ENCODE measurements at places on chromosomes 1 and 21.

DNA sequence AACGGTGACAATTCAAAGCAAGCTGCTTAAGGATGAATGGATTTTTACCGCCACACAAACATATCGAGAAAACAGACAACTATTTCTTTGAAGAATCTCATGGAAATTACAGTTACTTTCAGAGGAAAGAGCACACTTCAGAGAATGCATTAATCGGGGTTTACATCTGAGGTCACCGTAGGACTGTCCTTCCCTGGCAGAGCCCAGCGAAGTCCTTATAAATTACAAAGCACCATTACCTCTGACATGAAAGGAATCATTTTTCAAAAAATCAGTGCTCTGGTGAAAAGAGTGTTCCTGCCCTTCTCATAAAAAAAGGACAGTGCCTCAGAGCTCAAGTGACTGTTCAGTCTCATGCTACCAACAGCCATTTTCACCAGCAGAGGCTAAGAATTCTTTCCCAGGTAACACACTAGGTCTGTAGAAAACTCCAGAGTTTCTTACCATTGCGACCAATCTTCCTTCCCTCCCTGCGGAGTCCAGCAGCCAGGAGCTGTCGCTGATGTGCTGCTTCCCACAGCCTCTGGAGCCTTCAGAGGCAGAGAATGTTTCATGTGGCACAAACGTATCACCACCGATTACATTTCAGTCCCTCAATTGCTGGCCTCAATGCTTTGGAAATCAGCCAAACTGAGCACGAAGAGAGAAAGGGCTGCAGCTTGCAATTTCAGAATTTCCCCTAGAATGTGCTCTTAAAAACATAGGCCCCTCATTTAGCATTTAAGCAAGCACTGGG lies 75.4 kb downstream of the PLD5 start:
- DNase-seq = no peak

- peak; percentile 95 for DNase-seq
Observed at GRCh38 chr1:155001675-155002463, 733 bp upstream of the ZBTB7B start.

- no peak for DNase-seq
Observed at GRCh38 chr1:88224906-88225305, 459.2 kb upstream of the PKN2 start.

- no peak for DNase-seq
Observed at GRCh38 chr1:225700889-225701465, 48.1 kb upstream of the ENAH start.

- no peak for DNase-seq
Observed at GRCh38 chr1:167904652-167905130, 9.2 kb downstream of the ADCY10 start.

GRCh38 chr1:241181471-241181870 lies 175.5 kb downstream of the RGS7 start:
- no peak for DNase-seq

GRCh38 chr1:240652961-240653409 lies 41.0 kb upstream of the GREM2 start:
- DNase-seq = no peak

GRCh38 chr1:191695865-191696264 lies 462.4 kb upstream of the RGS18 start:
- DNase-seq = no peak

DNA sequence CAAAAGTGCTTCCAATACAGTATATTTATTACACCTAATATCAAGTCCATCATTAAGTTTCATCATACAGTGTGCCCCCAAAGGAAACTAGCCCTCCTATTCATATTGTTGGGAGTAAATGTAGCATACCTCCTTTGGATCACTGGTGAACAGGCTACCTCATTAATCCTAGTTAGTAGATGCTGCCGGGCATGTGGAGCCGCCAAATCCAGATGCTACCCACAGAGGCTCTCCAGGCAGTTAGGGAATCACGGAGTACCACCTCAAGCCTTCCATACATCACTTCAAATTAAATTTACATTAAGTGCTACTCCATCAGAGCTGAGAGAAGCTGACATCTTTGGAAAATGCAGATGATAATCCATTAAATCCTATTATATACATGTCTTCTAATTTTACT lies 121.7 kb upstream of the FOXD3 start:
- no peak for DNase-seq

- no peak for DNase-seq
Observed at GRCh38 chr1:117709249-117709691, 103.4 kb downstream of the TENT5C start.

DNA sequence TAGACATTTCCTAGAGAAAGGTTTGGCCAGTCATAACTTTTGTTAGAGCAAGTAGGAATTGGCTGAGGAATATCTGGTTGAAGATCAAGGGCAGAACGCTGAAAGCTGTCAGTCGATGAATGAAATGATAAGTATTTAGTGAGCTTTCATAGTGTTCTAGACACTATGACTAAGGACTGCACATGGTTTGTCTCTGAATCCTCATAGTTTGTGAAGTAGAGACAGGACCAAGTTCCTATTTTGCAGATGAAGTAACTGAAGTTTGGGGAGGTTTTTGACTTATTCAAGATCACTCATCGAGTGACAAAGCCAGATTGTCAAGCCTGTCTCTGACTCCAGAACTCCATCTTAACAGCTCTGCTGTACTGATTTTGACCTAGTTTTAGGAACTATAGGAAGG lies 4.7 kb downstream of the ELOA start:
- DNase-seq = no peak

- DNase-seq = peak; percentile 99
Observed at GRCh38 chr1:40143891-40144575, 17.2 kb upstream of the RLF start.

GRCh38 chr1:85952460-85952859 lies 204.1 kb downstream of the COL24A1 start:
- DNase-seq = peak; percentile 4

- no peak for DNase-seq
Observed at GRCh38 chr1:227218870-227219573, 99.3 kb downstream of the CDC42BPA start.

DNA sequence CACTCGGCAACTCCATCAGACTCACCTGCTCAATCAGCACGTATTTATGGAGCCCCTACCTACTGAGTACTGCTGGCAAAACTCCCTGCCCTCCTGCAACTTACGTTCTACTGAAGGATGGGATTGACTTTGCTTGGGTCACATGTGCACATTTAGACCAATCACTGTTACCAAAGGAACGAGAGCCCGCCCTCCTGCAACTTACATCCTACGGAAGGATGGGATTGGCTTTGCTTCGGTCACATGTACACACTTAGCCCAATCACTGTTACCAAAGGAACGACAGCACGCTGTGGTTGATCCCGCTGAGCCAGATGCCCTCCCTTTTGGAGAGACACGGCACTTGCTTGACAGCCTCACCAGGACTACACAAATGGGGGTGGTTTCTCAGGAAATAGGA lies 46.0 kb downstream of the UBIAD1 start:
- DNase-seq = no peak

- no peak for DNase-seq
Observed at GRCh38 chr1:153742411-153743142, 14.7 kb downstream of the INTS3 start.

GRCh38 chr1:55916481-55916880 lies 662.9 kb downstream of the PLPP3 start:
- DNase-seq = no peak

GRCh38 chr1:25688390-25689119 lies 72.0 kb downstream of the MAN1C1 start:
- no peak for DNase-seq

DNA sequence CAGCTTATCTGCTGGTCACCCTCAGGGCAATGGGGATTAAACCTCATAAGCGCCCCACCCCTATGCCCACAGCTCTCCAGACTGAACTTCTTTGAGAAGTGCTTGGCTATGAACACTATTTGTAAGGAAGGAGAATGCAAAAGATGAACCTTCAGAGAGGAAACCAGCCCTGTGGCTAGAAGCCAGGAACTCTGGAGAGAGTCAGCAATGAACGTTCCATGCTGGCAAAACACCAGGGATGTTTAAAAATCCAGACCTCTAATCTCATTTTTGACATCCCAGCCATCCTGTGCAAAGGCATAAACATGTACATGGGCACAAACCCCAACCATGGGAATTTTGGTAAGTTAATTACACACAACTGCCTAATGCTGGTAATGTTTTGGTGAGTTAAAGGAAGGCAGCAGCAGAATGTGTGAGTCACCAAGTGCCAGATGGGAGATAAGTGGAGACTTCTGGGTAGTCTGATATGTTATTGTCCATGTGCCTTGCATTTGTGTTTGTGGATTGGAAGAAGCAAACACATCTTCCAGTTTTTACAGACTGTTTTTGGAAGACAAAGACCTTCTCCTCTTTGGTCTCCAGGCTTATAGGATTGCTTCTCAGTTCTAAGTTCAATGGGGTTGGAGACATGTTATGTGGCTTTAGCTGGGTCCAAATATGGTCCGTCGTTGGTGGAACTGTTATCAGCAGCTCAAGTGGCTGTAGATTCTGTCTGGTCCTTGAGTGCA lies 174.1 kb upstream of the ETV3 start:
- no peak for DNase-seq

GRCh38 chr1:61450454-61450853 lies 274.5 kb downstream of the TM2D1 start:
- no peak for DNase-seq

GRCh38 chr1:176466514-176466913 lies 3.5 kb downstream of the PAPPA2 start:
- no peak for DNase-seq

DNA sequence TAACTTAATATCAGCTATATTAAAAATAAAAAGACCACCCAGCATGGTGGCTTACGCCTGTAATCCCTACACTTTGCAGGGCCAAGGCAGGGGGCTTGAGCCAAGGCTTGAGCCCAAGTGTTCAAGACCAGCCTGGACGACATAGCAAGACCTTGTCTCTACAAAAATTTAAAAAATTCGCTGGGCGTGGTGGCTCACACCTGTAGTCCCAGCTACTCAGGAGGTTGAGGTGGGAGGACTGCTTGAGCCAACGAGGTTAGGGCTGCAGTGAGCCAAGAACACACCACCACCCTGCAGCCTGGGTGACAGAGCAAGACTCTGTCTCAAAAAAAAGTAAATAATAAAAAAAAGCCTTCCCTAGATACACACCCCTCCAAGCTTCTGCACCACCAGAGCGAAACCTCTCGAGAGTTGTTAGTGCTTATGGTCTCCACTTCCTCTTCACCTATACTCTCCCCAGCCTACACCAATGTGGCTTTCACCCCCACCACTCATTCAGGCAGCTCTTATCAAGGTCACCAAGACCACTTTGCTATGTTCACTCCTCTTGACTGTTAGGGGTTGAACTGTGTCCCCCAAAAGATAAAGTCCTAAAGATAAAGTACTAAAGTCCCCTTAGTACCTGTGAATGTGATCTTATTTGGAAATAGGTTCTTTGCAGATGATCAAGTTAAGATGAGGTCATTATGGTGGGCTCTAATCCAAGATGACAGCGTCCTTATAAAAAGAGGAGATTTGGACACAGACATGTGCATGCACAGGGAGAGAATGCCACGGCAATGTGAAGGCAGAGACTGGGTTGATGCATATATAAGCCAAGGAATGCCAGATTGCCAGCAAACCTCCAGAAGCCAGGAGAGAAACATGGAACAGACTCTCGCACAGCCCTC lies 6.8 kb upstream of the PPP1R15B start:
- DNase-seq = no peak

GRCh38 chr1:172616195-172616594 lies 42.7 kb upstream of the FASLG start:
- no peak for DNase-seq

GRCh38 chr1:46675549-46676314 lies 4.1 kb downstream of the TEX38 start:
- DNase-seq = no peak

DNA sequence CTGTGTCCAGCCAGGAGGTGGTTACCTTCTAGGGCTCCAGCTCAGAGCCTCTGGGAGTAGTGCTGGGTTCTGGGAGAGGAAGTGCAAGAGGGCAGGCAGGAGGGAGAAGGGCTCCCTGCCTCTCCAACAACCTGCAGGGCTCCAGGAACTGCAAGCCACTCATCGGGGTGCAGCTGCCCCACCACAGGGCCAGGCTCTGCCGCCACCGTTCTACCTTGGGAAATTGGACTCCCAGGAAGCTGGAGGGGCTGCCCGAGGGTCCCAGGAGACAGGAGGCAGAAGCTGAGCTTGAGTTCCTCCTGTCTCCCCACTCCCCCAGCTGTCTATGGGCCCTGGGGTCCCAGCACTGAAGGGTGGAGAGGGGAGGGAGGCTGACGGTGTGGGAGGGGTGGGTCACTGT lies 7.4 kb upstream of the PRDM16 start:
- DNase-seq = no peak

DNA sequence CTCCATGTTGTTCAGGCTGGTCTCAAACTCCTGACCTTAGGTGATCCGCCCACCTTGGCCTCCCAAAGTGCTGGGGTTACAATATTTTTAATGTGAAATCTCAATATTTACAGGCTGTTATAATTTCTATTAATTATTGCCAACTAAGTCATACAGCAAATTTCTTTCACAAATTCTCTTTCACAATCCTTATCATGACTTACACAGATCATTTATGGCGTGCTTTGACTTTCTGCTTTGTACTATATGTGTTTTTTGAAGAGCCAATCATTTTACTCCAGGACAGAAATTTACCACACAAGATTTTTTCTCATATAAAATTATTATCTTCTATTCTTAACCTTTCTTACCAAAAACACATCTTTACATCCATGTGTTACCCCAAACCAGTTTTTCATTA lies 1729.9 kb downstream of the NCAM2 start:
- DNase-seq = no peak

- DNase-seq = no peak
Observed at GRCh38 chr1:226095286-226095685, 32.8 kb downstream of the H3-3A start.

GRCh38 chr1:32286763-32287162 lies 5.1 kb upstream of the HDAC1 start:
- no peak for DNase-seq

GRCh38 chr1:52404116-52404974 lies at the start of the genes ORC1 and PRPF38A:
Gene ORC1 (minus strand): TSS chr1:52404423. CDS start chr1:52402223, 2,200 bp downstream.
Gene PRPF38A (plus strand): TSS chr1:52404602. CDS start chr1:52404750, 148 bp downstream.
- peak; percentile 95 for DNase-seq

DNA sequence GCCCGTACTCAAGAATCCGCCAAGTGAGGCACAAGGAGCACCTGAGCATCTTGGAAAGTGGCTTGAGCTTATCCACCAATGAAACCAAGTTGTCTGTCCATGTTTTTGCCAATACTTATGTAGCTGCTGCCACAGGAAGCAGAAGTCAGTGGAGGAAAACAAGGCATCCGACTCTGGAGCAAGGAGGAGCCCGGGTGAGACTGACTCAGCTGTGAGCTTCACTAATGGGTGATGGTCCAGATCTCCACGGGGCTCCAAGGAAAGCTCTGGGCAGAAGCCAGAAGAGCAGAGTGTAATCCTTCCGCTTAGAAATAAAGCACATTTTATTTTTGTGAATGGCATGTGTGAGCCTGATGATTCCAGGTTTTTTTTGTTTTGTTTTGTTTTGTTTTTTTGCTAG lies 12.3 kb upstream of the SSR2 start:
- no peak for DNase-seq

Measured in DMS 273 treated with DMSO at 0.1 percent for 48 hours (cell line).